ENCODE measurements at places on chromosomes 4 and X. TPM values are rescaled to one million over a fixed set of nuclear protein-coding genes. Genes with fewer than 3 reads are reported as not detected.

DNA sequence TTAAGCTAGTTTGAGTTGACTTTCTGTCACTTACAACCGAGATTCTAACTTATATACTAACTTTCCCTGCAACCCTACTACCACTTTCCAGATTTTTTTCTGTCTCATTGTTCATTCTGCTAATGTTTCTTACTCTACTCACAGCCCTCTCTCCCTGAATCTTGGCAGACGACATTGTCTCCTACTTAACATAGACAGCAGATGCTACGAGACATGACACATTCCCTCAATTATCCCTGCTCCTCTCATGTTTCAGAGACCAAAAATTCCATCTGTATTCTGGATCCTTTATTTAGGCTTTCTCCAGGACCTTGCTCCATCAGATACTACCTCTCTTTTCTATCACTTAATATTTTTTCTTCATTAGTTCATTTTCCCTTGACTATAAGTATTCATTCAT is 379.1 kb upstream of the TEX13C start:
- H3K27ac ChIP-seq: no peak overlapping the region
- no peak overlapping the region for H3K4me3 ChIP-seq
- H3K27me3 ChIP-seq: no peaks in the 10 kb centered on the region
- H3K36me3 ChIP-seq: no peaks in the 10 kb centered on the region
- H3K4me1 ChIP-seq: no peaks in the 10 kb centered on the region

DNA sequence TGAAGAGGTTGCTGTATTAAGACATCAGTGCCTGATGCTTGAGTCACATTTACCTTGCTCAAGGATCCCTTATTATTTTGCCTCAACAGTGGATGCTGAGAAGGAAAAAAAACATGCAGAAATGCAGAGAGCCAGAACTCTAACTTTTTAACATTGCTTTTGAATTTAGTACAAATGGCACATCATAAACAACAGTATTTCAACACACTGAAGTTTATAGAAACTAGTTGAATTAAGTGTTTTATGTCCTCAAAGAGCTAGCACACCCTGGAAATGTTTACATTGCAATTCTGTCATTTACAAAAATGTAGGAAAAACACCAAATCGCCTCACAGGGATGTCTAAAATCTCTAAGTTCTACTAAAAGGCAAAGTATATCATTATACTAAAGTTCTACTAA is 69.5 kb upstream of the BLTP1 start:
- H3K27me3 ChIP-seq: no peaks in the 10 kb centered on the region
- H3K36me3 ChIP-seq: no peaks in the 10 kb centered on the region
- H3K27ac ChIP-seq: no peak overlapping the region
- H3K4me3 ChIP-seq: no peak overlapping the region
- H3K4me1 ChIP-seq: peaks cover 7% of the 10 kb centered on the region

Gene AFM
- total RNA-seq: not detected

Gene ZFP92
- total RNA-seq: not detected

Gene SLC6A14
- not detected for total RNA-seq
